ENCODE measurements at places on chromosomes 4 and X. TPM values are rescaled to one million over a fixed set of nuclear protein-coding genes. Genes with fewer than 3 reads are reported as not detected.

- DNase-seq = no peak
These were observed 648.8 kb downstream of the SPOCK3 start for GRCh38 chr4:166585491-166585890.

GRCh38 chr4:70678383-70678999, 9.8 kb upstream of the UTP3 start:
- no peak for DNase-seq

- peak; percentile 6 for DNase-seq
These were observed 18.4 kb upstream of the CWH43 start for GRCh38 chr4:48967631-48968030.

- peak; percentile 97 for DNase-seq
These were observed 468.2 kb upstream of the DIPK2B start for GRCh38 chrX:45668686-45669443.

DNA sequence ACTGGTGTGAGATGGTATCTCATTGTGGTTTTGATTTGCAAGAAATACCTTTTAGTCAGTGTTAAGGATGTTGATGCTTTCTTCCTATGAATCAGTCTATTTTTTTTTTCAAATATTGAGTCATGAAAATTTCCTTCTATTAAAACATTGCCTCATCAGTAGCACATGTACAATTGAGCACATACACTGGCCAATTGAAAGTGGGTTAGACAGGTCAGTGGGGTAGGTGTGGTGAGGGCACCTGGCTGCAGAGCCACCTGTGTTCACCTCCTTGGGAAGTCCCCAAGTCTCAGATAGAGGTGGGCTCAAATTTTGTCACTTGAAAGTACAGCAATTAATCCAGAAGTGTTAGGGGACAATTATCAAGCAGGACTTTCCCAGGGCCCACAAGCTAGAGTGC, 243.7 kb downstream of the SPRY1 start:
- DNase-seq = peak; percentile 69

- no peak for DNase-seq
These were observed 9.0 kb upstream of the SLC26A1 start for GRCh38 chr4:1002131-1002630.

- DNase-seq = no peak
These were observed 3.9 kb upstream of the ELF4 start for GRCh38 chrX:130114141-130114588.

The PGRMC1 gene
- total RNA-seq = 118 TPM

The USP26 gene
- total RNA-seq = not detected

The PRSS12 gene
- 4.1 TPM for total RNA-seq
